ENCODE measurements at places on chromosomes 4 and X.

- no peak for DNase-seq
Observed at GRCh38 chr4:47855350-47855749, 17.5 kb upstream of the CORIN start.

DNA sequence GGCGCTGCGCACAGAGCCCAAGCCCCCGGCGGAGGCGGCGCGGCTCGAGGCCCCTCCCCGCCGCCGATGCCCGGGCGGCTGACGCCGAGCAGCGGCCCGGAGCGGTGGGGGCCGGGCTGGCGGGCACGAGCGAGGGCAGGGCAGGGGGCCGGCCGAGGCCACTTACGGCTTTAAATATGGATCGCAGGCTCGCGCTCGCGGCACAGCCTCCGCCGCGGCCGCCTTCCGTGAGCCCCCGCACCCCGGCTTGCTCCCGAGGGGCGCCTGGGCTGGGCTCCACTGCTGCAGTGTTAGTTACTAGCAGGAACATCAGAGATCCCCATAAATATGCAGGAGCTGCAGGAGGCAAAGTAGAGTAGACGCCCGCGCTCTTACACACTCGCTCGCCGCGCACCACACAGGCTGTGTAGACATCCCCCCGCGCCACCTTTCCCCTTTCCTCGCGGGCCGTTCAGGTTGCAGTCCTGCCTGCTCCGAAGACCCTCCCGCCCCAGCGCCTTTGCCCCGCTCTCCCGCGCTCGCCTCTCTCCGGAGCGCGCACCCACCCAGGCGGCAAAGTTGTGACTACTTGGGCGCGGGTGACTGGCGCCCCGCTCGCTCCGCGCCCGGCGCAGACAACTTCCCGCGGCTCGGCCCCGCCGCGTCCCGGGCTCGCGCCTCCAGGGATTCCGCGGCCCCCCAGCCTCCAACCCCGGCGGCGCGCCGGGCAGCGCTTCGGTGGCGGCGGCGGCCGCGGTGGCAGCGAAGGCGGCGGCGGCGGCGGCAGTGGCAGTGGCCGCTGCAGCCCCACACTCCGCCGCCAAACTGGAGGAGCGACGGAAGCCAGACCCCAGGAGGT, 152.0 kb upstream of the SLC4A4 start:
- peak; percentile 59 for DNase-seq

- no peak for DNase-seq
Observed at GRCh38 chr4:137957806-137958205, 284.3 kb downstream of the SLC7A11 start.

- no peak for DNase-seq
Observed at GRCh38 chr4:105509714-105510113, 35.9 kb upstream of the PPA2 start.

DNA sequence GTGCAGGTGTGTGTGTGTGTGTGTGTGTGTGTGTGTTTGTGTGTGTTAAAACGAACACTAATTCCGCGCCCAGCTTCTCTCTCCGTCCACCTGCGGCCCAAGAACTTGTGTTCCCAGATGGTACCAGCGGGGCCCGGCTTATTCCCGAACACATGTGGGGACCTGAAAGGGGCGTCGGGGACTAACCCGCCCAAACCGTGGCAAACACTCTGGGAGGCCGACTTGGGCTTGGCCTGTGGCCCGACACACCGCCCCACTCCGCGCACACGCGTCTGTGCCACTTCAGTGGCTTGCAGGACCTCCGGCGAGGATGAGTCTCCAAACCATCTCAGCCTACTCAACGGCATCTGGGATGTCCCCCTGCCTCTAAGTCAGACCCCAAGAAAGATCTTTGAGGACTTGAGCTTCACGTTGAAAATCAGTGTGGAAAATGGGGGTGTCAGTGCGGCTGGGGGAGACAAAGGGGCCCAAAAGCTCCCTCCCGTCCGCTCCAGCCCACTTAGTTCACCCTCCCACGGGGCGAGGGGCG, 790 bp upstream of the HHIP start:
- DNase-seq, result no peak

DNA sequence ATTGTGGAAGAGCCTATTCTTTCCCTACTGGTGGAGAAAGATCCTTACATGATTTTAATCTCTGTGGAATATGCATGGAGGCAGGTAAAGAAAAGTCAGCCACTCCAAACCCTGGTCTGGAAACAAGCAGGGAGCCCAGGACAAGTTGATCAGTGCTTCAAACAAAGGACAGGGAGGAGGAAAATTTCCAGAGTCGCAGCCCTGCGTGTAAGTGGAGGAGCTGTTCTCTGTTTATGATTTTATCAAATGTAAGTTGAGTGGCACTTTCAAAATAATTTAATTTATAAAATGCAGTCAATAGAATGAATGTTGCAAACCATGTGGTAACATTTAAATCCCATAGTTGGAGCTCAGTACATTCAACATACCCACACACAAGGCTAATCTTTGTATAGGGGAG, 57.0 kb downstream of the SLC34A2 start:
- no peak for DNase-seq

GRCh38 chr4:183182873-183183725, 84.0 kb downstream of the WWC2 start:
- no peak for DNase-seq

DNA sequence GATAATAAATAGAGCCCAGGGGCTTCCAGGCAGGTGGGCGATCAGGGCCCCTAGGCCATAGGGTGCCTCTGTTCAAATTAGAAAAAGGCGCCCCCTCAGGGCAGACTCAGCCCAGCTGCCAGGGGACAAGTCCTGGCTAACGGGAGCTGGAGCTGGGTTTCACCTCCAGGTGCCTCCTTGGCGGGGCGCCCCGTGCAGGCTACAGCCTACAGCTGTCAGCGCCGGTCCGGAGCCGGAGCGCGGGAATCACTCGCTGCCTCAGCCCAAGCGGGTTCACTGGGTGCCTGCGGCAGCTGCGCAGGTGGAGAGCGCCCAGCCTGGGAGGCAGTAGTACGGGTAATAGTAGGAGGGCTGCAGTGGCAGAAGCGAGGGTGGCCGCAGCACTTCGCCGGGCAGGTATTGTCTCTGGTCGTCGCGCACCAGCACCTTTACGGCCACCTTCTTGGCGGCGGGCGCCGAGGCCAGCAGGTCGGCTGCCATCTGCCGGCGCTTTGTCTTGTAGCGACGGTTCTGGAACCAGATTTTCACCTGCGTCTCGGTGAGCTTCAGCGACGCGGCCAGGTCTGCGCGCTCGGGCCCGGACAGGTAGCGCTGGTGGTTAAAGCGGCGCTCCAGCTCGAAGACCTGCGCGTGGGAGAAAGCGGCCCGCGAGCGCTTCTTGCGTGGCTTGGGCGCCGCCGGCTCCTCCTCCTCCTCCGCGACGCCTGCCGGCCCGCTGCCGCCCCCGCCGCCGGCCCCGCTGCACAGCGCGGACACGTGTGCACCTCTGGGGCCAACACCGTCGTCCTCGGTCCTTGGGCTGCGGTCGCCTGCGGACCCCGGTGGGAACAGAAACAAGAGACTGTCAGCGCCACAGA, 2.4 kb downstream of the NKX3-2 start:
- no peak for DNase-seq

GRCh38 chrX:72057331-72057730, 74.4 kb downstream of the RTL5 start:
- DNase-seq, result no peak

- DNase-seq, result no peak
Observed at GRCh38 chr4:19213388-19213787, 1038.3 kb upstream of the SLIT2 start.

DNA sequence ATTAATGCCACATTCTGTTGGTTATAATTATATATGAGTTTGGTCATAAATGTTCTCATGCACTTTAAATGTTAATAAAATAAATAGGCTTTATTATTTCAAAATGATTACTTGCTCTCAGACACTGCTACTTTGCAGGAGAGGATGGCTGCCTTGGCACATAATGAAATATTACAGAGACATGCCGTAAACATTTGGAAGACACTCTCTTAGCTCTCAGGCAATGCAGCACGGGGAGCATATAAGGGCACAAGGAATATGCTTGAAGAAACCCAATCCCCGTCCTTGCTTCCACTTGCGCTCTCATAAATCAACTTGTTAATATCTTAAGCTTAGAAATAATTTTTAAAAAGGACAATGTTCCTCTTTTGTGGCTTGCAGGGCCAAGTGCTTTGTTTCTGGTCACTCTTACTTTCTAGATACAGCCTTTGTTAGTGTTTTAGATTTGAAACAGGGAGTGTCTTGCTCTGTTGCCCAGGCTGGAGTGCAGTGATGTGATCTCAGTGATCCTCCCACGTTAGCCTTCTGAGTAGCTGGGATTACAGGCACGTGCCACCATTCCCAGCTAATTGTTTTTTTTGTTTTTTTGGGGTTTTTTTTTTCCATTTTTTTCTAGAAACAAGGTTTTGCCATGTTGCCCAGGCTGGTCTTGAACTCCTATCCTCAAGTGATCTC, 445.0 kb downstream of the SPRY1 start:
- no peak for DNase-seq

- no peak for DNase-seq
Observed at GRCh38 chr4:123812066-123812390, 415.4 kb downstream of the SPRY1 start.

DNA sequence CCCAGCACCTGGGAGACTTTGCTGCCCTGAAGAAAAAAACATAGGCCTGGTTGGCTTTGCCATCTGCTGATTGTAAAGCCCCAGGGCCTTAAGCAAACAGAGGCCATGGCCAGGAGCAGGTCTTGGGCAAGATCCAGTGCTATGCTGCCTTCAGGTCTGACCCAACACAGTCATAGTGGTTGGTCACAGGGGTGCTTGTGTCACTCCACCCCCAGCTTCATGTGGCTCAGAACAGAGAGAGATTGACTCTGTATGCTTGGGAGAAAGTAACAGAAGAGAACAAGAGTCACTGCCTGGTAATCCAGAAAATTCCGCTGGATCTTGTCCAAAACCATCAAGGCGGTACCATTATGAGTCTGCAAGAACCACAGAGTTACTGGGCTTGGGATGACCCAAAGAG, 24.4 kb upstream of the SMARCA5 start:
- no peak for DNase-seq

DNA sequence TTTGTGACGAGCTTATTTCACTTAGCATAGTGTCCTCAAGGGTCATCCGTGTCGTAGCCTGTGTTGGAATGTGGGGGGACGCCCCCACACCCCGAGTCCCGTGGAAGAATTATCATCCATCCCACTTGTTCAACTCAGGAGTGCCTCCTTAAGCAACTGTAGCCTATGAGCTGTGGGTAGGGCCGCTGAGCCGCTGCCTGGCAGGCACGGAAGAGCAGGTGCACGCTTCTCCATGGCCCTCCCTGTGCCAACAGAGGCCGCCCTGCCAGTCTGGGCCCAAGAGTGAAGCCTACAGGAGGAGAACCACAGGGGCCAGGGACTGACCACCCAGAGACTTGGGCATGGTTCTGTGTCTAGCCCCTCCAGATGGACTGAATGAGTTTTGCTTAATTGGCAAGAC, 2.3 kb upstream of the RGS12 start:
- no peak for DNase-seq

GRCh38 chrX:123450222-123450621, 266.1 kb downstream of the GRIA3 start:
- no peak for DNase-seq

DNA sequence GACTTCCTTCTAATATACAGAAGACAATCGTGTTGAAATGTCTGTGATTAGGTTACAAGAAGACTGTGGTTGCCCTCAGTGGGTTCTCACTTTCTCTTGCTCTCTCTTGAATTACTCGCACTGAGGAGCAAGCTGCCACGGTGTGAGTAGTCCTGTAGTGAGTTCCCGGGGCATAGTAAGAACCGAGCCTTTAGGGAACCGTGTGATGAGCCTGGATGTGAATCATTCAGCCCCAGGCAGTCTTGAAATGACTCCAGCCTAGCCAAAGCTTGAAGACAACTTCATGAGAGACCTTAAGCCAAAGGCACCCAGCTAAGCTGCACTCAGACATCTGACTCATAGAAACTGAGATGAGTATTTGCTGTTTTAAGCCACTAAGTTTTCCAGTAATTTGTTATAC, 292.7 kb downstream of the SPOCK3 start:
- no peak for DNase-seq

DNA sequence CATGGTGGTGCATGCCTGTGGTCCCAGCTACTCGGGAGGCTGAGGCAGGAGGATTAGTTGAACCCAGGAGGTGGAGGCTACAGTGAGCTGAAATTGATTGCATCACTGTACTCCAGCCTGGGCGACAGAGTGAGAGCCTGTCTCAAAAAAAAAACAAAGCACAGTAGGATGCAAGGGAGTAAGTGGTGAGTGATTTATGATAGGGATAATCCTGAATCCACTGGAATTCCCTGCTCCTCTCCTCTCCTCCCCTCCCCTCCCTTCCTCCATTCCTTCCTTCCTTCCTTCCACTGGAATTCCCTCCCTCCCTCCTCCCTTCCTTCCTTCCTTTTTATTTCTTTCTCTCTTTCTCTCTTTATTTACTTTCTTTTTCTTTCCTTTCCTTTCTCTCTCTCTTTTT, 40.9 kb upstream of the NKRF start:
- no peak for DNase-seq

- DNase-seq, result no peak
Observed at GRCh38 chr4:139582044-139582443, 26.0 kb upstream of the SETD7 start.

- no peak for DNase-seq
Observed at GRCh38 chrX:138954976-138955375, 243.5 kb upstream of the FGF13 start.

DNA sequence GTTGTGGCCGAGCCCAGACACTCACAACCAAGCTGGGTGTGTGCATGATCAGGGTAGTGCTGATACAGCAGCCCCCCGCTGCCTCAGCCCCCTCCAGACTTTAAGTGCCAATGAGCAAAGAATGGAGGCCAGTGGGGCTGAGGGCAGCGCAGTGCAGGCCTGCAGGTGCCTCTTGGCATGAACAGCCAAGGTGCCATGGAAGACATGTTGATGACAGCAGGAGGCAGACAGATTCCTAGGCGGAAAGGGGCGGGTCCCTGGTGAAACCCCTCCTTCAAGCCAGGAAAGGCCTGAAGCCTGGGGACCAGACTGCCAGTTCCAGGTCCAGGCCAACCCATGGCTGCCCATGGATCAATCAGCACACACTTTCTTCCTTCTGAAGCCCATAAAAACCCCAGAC, 253.3 kb upstream of the ETNPPL start:
- DNase-seq, result no peak

DNA sequence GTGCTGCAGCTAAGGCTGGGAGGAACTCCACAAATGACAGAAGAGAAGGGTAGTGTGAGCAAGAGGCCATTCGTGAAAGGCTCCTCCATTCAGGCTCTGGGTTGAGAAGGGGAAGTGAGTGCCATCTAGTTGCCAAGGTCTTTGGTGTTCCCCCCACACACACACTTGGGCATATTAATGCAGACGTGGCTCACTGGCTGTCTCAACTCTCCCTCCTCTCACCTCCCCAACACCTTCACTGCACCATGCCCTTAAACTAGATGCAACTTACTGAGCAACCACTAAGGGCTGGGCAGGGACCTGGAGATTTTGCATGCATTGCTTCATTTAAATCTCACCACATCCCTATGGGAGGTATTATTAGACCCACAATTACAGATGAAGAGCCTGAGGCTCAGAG, 8.7 kb downstream of the CLRN2 start:
- DNase-seq, result no peak

GRCh38 chrX:129310000-129310399, 213.3 kb downstream of the SMARCA1 start:
- no peak for DNase-seq

GRCh38 chr4:169114341-169114974, 104.4 kb upstream of the CBR4 start:
- DNase-seq, result no peak

All from C1 segment of cervical spinal cord (tissue), 14 donors.